ENCODE measurements at places on chromosomes 5 and 9.

DNA sequence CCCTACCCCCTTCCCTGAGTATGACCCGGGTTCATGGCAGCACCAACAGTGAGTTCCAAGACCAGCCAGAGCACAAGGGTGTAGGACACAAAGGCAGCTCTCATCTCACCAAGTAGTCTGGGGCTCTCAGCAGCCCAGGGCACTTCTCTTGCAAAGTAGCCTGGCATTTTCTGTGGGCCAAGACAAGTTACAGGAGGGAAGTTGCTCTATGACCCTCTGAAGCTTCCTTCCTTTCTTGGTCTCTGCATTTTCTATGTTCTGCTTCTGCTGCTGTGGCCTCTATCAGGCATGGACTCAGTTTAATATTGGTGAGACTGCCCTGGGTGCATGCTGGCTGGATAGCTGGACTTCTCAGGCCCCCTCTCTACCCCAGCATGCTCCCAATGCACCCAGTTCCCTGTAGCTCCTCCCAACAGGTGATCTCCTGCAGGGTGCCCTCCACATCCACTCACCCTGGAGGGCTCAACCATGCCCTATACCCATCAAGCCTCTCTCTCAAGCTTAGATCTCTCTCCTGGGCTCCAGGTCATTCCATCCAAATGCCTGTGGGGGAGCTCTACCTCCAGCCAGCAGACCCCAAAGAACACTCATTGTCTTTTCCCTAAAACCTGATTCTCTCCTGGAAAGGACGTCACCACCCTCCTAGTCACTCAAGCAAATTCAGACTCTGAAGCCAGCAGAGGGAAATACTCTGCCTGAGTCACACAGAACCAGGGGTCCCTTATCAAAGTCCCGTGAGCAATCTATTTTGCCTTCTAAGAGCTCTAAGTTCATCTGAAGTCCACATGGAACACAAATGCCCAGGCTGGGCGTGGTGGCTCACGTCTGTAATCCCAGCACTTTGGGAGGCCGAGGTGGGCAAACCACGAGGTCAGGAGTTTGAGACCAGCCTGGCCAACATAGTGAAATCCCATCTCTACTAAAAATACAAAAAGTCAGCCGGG lies 13.8 kb downstream of the TBC1D2 start:
- DNase-seq, result no peak

DNA sequence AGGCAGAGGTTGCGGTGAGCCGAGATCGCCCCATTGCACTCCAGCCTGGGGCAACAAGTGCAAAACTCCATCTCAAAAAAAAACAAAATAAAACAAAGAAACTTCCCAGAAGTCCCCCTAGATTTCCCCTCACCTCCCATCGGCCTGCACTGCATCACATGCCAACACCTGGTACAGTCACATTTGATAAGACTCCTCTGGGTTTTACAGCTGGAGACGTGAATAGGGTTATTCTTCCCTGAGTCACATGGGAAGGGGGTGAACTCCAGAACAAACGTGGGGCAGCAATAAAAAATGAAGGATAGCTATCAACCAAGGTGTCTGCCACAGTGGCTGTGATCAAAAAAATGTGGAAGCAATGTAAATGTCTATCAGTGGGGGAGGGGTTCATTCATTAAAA lies 26.0 kb downstream of the SPRY4 start:
- no peak for DNase-seq

- no peak for DNase-seq
Measured at GRCh38 chr5:6718718-6719117, 5.5 kb downstream of the TENT4A start.

DNA sequence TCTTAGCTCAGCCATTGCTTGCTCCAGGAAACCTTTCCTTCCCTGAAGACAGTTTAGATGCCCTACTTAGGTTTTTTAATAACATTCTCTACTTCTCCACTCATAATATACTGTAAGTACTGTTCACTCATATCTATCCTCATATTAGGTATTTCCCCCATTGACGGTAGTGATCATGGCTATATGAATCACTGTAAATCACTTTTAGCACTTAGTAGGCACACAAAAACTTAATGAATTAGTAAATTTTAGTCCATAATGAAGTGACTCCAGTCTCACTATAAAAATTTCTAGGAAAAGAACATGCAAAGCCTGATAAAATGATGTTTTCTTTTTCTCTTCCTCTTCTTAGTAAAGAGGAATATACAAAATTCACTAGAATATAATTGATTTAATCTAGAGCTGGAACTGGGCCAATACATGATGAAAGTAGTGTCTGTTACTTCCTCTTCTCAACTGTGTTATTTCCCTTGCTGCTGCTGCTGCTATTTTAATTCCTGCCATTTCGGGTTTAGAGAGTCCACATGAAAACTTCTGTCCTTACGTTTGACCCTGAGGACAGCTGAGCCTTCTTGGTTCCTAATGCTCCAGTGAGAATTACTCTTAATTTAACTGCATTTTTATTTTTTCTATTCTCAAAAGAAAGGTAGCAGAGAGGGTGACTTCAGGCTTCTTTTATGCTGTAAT lies 73.5 kb downstream of the LNPEP start:
- no peak for DNase-seq

DNA sequence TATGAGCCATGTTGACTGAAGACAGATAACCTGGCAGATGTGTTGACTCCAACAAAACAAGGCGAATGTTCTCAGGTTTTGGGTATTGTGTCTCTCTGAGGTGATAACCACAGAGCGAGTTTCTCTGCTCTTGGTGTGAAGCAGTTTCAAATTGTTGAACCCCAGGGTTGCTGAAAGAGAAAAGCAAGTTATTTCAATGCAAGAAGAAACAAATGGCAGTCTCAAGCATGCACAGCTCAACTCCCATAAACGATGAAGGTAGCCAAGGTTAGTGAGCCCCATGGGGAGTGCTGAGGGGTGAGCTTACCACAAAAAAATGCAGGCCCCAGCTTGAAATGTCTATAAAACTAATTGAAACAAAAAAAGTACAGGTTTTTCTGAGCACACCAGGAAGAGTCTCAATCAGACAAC lies 220.8 kb upstream of the DAPK1 start:
- no peak for DNase-seq

- no peak for DNase-seq
Measured at GRCh38 chr5:669842-670395, 23.2 kb downstream of the TPPP start.

DNA sequence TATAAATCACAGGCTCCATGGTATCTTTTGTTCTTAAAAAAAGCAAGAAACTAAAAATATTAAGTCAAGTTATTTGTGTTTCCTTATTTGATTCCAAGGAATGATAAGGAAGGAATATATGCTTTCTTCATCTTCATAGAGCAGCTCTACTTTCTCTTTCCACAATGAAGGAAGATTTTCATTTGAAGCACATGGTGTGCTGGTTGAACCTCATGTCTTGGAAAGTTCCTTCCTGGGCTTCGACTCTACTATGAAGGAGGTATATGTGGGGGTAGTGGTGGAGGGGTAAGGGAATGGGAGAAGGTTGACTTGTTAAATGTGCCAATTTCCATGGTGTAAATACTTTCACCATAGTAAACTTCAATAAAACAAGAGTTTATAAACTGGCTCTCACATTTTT lies 698.0 kb downstream of the CETN3 start:
- no peak for DNase-seq

DNA sequence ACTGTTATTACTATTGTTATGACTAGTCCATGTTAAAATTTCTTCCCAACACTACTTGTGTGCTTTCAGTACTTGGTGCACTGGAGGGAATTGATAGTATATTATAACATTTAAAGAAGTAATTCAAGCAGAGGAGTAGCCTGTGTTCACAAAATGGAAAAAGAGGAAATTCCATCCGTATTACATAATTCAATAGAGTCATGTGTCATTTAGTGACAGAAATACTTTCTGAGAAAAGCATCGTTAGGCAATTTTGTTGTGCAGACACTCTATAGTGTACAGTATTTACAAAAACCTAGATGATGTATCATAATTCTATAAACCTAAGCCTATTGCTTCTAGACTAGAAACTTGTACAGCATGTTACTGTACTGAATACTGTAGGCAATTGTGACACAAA lies 78.3 kb upstream of the PCSK5 start:
- DNase-seq, result no peak

GRCh38 chr5:119630752-119631440 lies 1.5 kb downstream of the FAM170A start:
- no peak for DNase-seq

DNA sequence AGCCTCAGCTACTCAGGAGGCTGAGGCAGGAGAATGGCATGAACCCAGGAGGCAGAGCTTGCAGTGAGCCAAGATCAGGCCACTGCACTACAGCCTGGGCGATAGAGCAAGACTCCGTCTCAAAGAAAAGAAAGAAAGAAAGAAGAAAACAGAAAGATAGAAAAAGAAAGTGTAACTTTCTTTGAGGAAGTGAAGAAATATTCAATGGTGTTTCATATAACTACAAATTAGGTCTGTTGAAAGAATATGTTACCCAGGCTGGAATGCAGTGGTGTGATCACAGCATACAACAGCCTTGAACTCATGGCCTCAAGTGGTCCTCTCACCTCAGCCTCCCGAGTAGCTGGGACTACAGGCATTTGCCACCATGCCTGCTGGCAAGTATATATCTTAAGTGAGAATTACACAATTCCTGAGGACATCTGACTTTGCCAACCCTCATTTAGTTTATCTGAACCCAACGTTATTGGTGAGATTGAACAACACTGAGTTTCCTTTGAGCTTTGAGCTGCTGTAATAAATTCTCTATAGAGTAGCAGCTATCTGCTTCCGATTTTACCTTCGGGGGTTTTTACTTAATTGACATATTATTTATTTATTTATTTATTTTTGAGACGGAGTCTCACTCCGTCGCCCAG lies 2.0 kb upstream of the FAF2 start:
- no peak for DNase-seq

- no peak for DNase-seq
Measured at GRCh38 chr9:79763671-79764285, 192.0 kb downstream of the TLE4 start.

DNA sequence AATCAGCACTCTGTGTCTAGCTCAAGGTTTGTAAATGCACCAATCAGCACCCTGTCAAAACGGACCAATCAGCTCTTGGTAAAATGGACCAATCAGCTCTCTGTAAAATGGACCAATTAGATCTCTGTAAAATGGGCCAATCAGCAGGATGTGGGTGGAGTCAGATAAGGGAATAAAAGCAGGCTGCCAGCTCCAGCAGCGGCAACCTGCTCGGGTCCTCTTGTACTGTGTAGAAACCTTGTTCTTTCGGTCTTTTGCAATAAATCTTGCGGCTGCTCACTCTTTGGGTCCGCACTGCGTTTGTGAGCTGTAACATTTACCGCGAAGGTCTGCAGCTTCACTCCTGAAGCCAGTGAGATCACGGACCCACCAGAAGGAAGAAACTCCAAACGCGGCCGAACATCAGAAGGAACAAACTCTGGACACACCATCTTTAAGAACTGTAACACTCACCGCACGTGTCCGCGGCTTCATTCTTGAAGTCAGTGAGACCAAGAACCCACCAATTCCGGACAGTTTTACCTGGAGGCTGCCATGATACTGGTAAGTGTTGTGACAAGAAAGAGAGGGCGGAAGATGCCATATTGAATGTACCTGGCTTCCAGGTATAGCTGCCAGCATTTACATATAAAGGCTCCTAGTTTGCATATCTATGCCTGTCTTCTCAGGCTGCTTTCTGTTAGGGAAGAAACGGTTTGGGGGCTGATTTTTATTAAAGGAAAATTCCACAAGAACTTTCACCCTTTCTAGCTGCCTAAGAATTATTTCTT lies 758.5 kb upstream of the CTNND2 start:
- no peak for DNase-seq

GRCh38 chr5:168039566-168040248 lies 251.7 kb upstream of the WWC1 start:
- DNase-seq, result no peak

GRCh38 chr5:82748688-82749460 lies 328.3 kb downstream of the TMEM167A start:
- DNase-seq, result no peak

DNA sequence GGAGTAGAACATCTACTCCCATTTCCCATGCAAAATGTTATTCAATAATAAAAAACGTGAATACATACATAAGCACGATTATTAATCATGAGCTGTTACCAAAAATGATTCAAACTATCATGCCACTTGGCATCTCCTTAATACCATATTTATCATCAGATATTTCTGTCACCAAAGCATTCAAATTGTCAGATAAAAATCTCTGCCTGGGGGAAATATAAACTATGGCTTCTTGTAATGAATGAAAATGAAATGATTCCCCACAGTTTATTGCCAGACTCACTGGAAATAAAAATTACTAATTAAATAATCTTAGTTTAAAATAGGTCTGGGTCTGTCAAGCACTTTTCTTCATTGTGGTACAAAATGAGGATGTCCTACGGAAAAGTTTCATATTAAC lies 265.4 kb downstream of the EDIL3 start:
- DNase-seq, result no peak

DNA sequence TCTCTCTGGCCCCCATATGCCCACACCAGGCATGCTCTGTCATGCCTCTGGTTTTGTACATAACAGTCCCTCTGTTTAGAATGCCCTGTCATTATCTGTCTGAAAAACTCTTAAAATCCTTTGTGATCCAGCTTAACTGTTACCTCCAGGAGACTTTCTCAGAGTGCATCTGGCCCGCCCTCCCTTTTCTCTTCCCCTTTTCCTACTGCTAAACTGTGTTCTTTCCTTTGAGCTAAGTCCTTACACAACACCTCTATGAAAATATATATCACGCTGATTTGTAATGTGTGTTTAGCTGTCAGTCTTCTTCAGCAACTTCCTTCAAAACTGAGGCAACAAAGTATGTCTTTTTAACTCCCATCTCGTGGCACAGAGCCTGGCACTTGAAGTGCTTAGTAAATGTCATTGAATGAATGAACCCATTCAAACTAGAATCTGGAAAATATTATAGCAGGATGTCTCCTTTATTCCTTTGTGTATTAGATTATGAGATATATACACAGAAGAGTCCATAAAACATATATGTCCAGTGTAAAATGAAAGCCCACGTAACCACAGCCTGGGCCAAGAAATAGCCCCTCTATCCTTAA lies 166.2 kb upstream of the KLF9 start:
- DNase-seq, result no peak

DNA sequence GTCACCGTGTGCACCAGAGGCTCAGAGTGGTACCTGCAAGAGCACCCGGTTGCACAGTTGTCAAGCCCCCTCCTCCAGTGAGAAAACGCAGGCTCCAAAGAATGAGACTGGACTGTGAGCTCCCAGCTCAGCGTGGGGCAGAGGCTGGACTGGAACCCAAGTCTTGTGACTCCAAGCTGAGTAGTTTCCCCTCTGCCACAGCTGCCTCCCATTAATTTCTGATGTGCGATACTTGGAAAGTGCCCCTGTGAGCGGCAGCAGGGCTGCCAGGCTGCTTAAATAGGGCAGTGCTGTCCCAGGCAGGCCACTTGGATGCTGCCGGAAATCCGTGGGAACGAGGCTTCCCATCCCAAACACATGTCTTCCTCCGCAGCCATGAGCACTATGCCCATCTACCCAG lies 62.2 kb upstream of the ANGPTL2 start:
- no peak for DNase-seq

DNA sequence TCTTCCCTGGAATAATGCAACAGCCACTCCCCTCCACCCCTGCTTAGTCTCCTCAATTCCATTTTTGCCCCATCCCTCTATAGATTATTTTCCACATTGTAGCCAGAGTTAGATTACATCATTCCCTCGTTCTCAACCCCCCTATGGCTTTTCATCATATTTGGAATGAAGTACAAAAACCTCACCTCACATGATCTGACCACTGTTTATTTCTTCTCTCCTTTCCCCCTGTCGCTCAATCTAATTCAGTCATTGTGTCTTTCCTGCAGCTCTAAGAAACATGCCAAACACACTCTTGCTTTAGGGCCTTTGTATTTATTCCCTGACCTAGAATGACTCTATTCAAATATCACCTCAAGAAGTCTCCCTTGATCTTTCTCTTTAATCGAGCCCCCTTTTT lies 22.6 kb upstream of the HK3 start:
- DNase-seq, result no peak

GRCh38 chr5:112647428-112647827 lies 90.3 kb upstream of the APC start:
- DNase-seq, result no peak

All from stimulated activated CD4-positive, alpha-beta T cell treated with anti-CD3 and anti-CD28 coated beads, Interleukin-2, amount 100 ng/mL, for 4 hours (primary cell).